ENCODE measurements at places on chromosomes 16 and 17. TPM values are rescaled to one million over a fixed set of nuclear protein-coding genes. Genes with fewer than 3 reads are reported as not detected.

The CNGB1 gene
- total RNA-seq: 0.03 TPM

The MYH13 gene
- not detected for total RNA-seq

The HAS3 gene
- 46.3 TPM for total RNA-seq

The LDHD gene
- total RNA-seq: 0.46 TPM

The FOXN1 gene
- not detected for total RNA-seq

The SLC6A2 gene
- total RNA-seq: not detected

Measured in A549 treated with GW870086 at 1 μM for 4 hours (cell line).